ENCODE measurements at places on chromosomes 4 and X. TPM values are rescaled to one million over a fixed set of nuclear protein-coding genes. Genes with fewer than 3 reads are reported as not detected.

- no peak for DNase-seq
- no peaks in the 10 kb centered on the region for H3K27me3 ChIP-seq
- H3K27ac ChIP-seq = peak within 1 kb of the TSS; percentile 46
- peak within 1 kb of the TSS; percentile 44 for H3K4me3 ChIP-seq
Observed at GRCh38 chrX:18354369-18355223, at the start of gene SCML2. TSS of gene SCML2 (minus strand) at chrX:18354688. CDS start at chrX:18334071, 20,617 bp downstream.

DNA sequence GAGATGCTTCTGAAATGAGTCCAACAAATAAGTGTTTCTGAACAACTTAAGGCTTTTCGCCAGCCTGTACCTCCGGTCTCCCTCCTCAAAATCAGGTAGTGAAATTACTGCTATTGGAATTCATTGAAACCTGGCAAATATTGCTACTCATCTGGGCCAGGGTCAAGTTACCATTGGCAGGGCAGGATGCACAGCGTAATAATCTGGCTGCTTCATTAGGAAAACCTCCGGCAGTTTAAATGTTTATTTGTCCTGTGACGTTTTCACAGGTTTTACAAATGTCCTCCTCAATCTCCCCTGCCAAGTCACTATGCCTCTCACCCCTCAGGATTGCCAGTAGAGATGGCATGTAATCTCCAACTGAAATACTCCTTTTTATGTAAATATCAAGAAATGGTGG lies 92.6 kb upstream of the KDR start:
- H3K27ac ChIP-seq = no peak overlapping the region
- H3K4me1 ChIP-seq = peaks cover 7% of the 10 kb centered on the region
- no peaks in the 10 kb centered on the region for H3K36me3 ChIP-seq
- H3K27me3 ChIP-seq = no peaks in the 10 kb centered on the region

DNA sequence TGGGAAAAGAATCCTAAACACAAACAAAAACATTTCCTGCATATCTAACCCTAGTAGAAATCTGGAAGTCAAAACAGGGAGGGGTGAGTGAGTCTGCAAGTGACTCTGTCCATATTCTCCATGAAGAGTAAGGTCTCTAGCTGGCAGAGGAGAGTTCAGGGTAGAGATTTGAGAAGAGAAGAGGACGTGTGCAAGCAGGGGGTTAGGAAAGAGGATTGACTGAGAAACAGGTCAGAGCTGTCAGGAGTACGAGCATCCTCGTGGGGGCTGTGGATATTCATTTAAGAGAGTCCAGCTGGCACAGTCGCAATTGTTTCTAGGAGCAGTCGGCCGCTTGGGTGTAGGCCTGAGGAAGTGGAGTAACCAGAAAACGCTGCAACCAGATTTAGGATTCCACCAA lies 27.9 kb downstream of the PROM1 start:
- H3K4me1 ChIP-seq = peaks cover 7% of the 10 kb centered on the region
- no peaks in the 10 kb centered on the region for H3K36me3 ChIP-seq
- no peak overlapping the region for H3K4me3 ChIP-seq
- peak overlapping the region; percentile 44 for H3K27ac ChIP-seq
- DNase-seq = no peak
- no peaks in the 10 kb centered on the region for H3K27me3 ChIP-seq

DNA sequence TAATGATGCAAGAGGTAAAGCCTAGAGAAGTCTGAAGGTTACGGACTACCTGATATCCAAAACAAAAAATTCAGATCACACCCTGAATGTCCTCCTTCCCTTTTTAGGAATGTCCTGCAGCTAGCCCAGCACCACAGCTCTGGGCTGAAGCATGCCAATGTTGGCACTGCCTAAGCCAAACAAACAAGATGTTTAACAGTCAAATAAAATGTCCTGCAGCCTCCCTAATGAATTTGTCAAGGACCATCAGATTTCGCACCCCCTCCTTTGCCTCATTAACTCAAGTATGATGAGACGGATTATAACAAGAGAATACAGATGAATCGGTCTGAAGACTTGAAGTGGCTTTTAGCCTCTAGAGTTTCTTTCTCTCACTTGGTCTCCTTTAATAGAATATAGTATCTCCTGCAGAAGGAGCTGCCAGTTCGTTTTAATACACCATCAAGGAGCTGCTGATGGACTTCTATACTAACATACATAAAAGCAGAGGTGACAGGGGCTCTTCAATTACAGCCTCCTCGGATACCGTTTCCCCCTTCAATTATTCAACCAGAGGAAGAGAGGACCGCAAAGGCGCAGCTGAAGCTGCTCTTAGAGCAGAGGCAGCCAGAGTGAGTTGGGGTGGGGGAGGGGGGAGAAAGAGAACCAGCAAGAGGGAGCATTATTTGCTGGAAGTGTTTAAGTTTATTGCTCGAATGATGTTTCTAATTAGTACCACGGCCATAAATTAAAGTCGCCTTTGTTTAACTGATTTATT lies 3.0 kb upstream of the MAB21L2 start:
- H3K27me3 ChIP-seq = no peaks in the 10 kb centered on the region
- peak overlapping the region; percentile 41 for H3K4me3 ChIP-seq
- no peak for DNase-seq
- H3K36me3 ChIP-seq = no peaks in the 10 kb centered on the region
- peak overlapping the region; percentile 72 for H3K27ac ChIP-seq
- no peaks in the 10 kb centered on the region for H3K4me1 ChIP-seq

GRCh38 chrX:38923451-38923969 lies 122.3 kb downstream of the MID1IP1 start:
- H3K36me3 ChIP-seq = no peaks in the 10 kb centered on the region
- H3K27me3 ChIP-seq = no peaks in the 10 kb centered on the region
- H3K4me3 ChIP-seq = no peak overlapping the region
- DNase-seq = no peak
- no peak overlapping the region for H3K27ac ChIP-seq

- no peak overlapping the region for H3K27ac ChIP-seq
- peak overlapping the region; percentile 21 for H3K4me3 ChIP-seq
- peaks cover 9% of the 10 kb centered on the region for H3K4me1 ChIP-seq
- H3K36me3 ChIP-seq = no peaks in the 10 kb centered on the region
- DNase-seq = no peak
- H3K27me3 ChIP-seq = no peaks in the 10 kb centered on the region
Observed at GRCh38 chr4:1511441-1512041, 105.3 kb upstream of the NKX1-1 start.

GRCh38 chr4:7824218-7824617 lies 115.4 kb downstream of the AFAP1 start:
- peak overlapping the region; percentile 91 for H3K27ac ChIP-seq
- no peaks in the 10 kb centered on the region for H3K36me3 ChIP-seq

DNA sequence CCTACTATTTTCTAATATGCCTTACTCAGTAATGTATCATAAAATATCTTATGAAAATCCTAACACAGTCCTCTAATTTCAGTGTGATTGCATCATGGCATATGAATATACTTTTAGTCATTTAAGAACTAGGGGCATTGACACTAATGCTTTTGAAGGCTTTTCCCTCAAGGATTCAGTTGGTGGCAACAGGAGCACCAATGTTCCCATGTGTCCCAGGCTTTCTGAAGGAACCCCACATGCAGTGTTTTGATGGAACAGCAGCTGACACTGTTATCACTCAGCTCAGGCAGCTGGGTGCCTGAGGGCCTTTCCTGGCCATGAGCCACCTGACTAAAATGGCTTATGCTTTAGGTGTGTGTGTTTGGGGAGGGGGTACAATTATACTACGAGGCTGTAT lies 348.3 kb downstream of the ARHGAP24 start:
- H3K27ac ChIP-seq = no peak overlapping the region
- no peak for DNase-seq
- H3K27me3 ChIP-seq = no peaks in the 10 kb centered on the region
- no peaks in the 10 kb centered on the region for H3K36me3 ChIP-seq

GRCh38 chr4:38667085-38667893 lies 3.3 kb downstream of the KLF3 start:
- H3K27me3 ChIP-seq = no peaks in the 10 kb centered on the region
- peak; percentile 30 for DNase-seq
- H3K36me3 ChIP-seq = no peaks in the 10 kb centered on the region
- peak overlapping the region; percentile 94 for H3K4me3 ChIP-seq
- H3K4me1 ChIP-seq = peaks cover 79% of the 10 kb centered on the region
- peak overlapping the region; percentile 95 for H3K27ac ChIP-seq

- H3K4me1 ChIP-seq = no peaks in the 10 kb centered on the region
- no peaks in the 10 kb centered on the region for H3K36me3 ChIP-seq
- H3K4me3 ChIP-seq = no peak overlapping the region
- no peak overlapping the region for H3K27ac ChIP-seq
- DNase-seq = no peak
Observed at GRCh38 chr4:170497112-170497511, 407.4 kb upstream of the AADAT start.

- no peaks in the 10 kb centered on the region for H3K27me3 ChIP-seq
- H3K36me3 ChIP-seq = no peaks in the 10 kb centered on the region
- no peak overlapping the region for H3K27ac ChIP-seq
- no peak for DNase-seq
Observed at GRCh38 chrX:13081395-13082205, 37.2 kb upstream of the FAM9C start.

GRCh38 chr4:89759426-89759825 lies 77.5 kb downstream of the SNCA start:
- DNase-seq = no peak
- no peaks in the 10 kb centered on the region for H3K27me3 ChIP-seq
- H3K36me3 ChIP-seq = no peaks in the 10 kb centered on the region
- H3K4me3 ChIP-seq = no peak overlapping the region
- no peak overlapping the region for H3K27ac ChIP-seq

- DNase-seq = no peak
- no peak overlapping the region for H3K4me3 ChIP-seq
- H3K36me3 ChIP-seq = no peaks in the 10 kb centered on the region
- H3K27ac ChIP-seq = peak overlapping the region; percentile 34
- no peaks in the 10 kb centered on the region for H3K4me1 ChIP-seq
Observed at GRCh38 chrX:40273356-40274050, 175.7 kb upstream of the BCOR start.

BGN gene
- 20.3 TPM for total RNA-seq

AFF2 gene
- total RNA-seq = 2.5 TPM

MXRA5 gene
- 8.3 TPM for total RNA-seq

CCNI gene
- total RNA-seq = 282 TPM

GPC3 gene
- total RNA-seq = 1.7 TPM

SMC1A gene
- 24.4 TPM for total RNA-seq

HDX gene
- total RNA-seq = 1.3 TPM

XAGE1A gene
- not detected for total RNA-seq

MID2 gene
- total RNA-seq = 14.4 TPM

CORIN gene
- total RNA-seq = 4.8 TPM
